GM18507 (cell line): ENCODE measurements at places on chromosomes 12 and 14.

DNA sequence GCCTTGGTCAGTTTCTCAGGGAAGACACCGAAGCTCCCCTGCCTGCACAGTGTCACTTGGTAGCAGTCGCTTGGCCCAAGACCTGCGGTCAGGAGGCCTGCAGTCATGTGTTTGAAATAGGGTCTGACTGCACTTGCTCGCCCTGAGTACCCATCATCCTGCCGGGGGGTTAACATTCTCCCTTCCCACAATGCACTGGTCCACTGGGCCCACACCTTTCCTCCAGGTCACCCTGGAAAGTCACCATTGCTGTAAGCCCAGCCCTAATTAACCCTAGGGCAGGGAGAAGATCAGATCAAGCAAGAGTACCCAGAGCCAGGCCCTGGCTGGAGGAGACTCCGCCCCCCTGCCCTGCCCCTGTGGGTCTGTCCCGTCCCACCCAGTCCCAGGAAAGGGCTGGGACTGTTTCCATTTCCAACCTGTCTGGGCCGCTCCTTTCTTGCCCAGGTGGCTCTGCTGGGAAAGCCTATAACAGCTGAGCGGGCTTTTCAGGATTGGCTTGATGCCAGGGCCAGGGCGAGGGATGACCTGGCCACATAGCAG is 87.1 kb downstream of the ZFP36L1 start:
- no peak for DNase-seq

DNA sequence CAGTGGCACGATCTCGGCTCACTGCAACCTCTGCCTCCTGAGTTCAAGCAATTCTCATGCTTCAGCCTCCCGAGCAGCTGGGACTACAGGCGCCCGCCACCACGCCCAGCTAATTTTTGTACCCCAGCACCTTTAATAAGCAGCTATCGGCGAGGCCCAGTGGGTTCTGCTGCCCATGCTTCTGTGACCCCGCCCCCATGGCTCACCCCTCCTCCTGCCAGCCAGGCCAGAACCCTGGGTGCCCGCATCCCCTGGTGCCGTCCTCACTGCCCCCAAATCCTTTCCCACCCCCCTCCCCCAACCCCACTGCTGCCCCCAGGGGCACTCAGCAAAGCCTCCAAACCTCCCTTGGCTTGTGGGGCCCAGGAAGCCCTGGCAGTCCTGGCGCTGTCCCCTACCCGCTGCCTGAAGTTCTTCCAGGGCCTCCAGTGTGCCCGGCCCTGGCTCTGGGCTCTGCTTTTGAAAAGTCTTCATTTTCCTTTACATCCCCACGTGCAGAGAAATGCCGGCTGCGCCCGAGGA is 14.5 kb downstream of the BAG5 start:
- no peak for DNase-seq

DNA sequence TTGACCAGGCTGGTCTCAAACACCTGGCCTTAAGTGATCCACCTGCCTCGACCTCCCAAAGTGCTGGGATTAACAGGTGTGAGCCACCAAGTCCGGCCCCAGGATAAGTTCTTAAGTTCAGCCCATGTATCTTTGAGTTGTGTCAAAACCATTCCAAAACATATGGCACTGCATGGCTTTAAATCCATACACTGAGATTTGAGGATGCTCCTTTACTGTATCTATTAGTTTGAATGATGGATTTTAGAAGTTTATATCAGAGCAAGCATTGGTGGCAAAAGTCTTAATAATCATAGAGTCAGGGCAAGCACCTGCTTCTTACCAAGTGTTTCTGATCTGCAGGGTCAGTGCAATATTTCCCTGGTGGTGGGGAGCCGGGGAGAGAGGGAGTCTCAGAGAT is 6.1 kb downstream of the KRT6B start:
- no peak for DNase-seq

DNA sequence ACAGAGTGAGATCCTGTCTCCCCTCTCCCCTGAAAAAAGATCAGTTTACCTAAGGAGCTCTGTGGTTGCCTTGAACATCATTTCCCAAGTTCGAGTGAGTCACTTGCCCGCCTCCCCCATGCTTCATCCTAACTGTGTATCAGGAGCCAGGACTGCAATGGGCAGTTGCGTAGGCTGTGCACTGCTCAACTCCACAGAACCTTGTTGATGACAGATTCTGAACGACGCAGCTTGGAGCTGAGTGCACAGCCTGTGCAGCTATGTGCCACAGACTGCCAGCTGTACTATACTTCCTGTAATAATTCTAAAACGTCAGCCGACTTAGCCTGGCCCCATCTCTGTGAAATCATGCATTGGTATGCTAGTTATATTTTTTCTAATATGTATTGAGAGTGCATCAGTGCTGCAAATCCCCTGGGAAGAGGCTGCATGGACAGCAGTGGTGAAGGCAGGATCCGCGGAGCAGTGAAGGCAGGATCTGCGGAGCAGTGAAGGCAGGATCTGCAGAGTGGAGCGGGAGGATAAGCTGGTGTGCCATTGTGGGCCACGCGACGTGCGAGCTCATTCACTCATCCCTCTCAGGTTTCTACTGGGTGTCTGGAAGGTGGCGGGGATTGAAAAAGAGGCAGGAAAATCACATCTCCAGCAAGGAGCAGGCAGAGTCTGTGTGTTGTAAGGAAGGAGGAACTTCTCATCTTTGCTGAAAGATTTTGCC is 80.8 kb downstream of the GALNT9 start:
- no peak for DNase-seq

DNA sequence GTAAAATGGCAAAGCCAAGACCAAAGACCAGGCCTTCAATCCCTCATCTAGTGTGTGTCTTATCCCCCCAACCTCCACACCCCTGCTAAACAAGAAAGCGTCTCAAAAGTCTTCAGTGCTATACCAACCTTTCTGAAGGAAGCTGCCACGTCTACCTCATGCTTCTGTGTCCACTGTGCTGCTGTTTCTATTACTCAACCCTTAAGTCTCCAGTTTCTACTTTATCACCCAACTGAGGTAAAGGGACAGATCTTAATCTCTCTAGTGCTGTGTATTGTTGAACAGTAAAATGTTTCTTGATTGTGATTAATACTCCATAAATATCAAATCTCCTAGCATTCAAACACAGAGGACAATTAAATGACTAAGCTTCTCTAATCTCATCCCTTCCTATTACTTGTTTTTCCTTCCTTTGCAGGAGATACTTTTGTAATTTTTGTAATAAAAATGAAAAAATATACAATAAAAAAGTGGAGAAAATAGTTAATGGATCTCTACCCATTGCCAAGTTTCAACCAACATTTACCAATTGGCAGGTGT is 23.3 kb downstream of the BTBD7 start:
- no peak for DNase-seq

GRCh38 chr12:12714276-12715021 is 2.7 kb upstream of the CDKN1B start:
- no peak for DNase-seq

DNA sequence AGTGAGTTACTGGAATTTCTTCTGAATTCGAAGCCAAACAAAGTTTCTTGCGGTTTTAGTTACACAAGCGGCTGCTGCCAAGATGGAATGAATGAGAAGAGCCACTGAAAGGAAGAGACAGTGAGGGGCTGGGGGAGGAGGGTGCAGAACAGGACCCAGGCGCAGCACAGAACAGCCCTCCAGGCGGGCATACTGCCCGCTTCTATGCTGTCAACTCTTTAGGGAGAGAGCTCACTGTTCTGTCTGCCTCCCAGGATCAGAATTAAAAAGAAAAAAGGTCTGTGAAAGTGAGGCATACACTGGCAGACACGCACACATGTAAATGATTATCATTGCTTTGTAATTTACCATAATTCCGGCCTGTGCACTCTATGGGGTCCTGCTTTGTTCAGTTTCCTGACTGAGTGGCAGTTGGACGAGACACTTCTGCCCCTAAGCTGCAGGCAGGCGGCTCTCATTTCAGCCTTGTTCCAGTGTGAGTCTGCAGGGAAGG is 231.6 kb downstream of the CACNA1C start:
- DNase-seq: no peak

- DNase-seq: no peak
Measured at GRCh38 chr14:101774814-101775213, 13.3 kb downstream of the PPP2R5C start.

- DNase-seq: no peak
Measured at GRCh38 chr12:53391724-53392123, 11.7 kb downstream of the SP1 start.

DNA sequence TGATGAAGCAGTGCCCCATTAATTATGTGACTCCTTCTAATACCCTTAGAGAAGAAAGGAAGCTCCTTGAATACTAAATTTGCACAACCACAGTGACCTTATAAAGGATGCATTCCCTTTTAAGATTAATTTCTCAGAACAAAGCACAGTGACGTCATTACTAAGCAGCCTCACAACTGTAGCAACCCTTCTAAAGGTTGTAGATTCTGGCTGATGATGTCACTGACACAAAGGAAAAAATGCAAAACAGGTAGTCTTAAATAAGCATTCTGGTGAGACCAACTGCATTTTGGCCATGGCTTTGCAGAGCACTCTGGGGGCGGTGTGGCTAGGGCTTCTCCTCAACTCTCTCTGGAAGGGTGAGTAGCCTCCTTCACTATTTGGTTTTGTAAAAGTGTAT is 38.4 kb upstream of the OR4E1 start:
- DNase-seq: no peak

DNA sequence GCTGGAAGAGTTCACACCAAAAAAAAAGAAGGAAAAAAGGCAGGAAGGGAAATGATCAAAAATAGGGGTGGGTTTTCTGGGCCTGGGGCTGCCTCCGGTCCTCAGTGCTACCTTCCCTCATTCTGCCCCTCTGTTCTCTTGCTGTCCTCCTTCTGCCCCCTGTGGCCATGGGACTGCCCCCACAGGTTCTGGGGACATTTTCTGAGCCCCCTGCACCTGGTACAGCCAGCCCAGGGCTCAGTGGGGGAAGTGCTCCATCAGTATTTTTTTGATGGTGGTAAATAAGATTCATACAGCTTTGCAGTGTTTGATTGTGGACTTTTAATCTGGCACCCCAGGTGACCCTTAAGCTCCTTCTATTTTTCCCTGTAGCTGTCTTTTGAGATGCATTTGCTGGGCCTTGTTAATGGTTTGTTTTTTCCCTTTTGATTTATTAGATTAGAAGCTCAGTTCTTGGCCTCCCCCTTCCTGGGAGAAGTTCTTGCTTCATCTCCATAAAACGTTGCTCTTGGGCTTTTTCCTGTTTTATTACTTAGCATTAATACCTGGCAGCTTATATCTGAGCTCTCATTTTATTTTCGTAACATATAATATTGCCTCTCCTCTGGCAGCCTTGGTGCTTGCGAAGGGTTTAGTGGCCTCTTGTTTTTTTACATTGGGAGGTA is 43.1 kb downstream of the CHST11 start:
- DNase-seq: no peak

GRCh38 chr14:94904636-94905035 is 134.7 kb upstream of the GSC start:
- DNase-seq: no peak

DNA sequence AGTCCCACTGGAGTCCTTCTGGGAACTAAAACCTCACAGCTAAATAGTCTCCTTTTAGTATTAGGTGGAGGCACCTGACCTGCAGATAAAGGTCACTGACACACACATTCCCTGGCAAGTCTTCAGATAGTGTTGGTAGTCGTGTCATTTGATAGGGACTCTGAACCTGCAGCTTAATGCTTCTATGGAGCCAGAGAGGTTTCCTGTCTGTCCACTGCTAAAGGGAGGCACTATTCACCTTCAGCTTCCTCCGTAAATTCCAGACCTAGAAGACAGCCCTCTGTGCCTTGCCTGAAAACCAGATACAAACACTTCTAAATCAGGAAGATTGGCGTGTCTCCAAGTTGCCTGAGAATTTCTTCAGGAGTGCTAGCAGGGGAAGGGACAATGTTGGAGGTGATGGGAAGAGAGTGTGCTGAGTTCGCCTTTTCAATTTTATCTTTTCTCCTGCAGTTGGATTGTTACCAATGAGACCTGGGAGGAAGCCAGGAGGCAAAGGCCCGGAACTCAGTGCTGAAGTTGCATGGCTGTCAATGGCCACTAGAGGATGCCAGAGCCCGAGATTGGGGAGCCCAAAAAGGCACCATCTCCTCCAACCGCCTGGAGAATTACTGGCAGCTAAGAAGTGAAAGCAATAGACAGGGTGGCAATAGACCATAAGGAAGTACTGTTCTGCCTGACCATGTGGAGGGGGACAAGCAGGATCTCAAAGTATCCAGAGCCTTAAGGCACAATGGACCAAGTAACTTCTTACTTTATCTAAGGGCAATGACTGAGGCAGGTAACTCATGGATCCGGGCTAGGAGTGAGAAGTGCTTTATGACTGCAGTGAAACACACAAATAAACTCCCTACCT is 81.6 kb upstream of the SCAF11 start:
- DNase-seq: no peak

DNA sequence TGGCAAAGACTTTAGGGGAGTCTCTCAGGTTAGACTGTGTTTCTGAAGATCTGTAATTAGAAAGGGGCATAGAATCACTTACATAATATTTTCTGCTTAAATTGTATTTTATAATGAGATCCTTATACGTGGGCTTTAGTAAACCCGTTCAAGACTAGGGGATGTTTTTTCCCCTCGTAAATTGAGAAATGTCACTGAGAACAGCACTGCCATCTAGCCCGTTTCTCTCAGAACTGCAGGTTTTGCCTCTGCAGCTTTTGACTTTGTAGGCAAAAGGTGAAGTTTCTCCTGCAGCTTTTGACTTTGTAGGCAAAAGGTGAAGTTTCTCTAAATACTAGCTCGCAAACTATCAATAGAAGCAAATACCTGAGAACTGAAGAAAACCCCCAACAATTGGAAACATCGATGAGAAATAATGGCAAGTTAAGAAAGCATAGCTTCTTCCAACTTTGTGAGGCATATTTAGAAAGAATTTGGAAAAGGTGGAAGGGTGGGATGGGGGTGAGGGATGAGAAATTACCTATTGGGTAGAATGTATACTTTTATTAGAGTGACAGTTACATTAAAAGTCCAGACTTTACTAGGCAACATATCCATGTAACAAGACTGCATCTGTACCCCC is 9.9 kb upstream of the ASPG start:
- no peak for DNase-seq

DNA sequence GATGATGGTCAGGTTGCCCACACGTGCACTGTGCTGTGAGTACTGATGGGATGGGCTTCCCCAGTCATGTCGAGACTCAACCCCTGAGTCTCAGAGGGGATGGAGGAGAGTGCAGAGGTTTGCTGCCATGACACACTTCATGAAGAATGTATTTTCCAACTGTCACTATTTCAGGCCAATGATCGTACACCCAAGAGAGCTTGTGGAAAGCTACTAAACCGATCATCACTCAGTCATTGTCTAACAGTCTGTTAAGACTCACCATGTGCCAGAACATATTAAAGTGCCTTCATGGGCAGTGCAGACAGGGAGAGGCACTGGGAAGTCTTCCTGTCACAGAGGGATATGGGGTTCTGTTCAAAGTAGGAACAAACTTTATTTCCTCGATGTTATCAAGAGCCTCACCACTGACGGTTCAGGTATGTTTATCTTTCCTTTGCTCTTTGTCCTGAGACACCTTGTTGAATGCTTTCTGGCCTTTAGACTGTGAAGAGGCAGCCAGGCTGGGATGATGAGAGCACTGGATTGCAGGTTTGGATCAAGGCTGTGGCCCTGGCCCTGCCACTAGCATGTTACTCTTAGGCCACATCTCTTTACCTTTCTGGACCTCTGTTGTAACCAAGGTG is 41.6 kb upstream of the NTF3 start:
- no peak for DNase-seq
